A673 (cell line): ENCODE measurements at places on chromosomes 6 and 20.
A peak's percentile ranks its signal among the peaks of the same experiment; 100 is the strongest.

GRCh38 chr6:336159-337114 lies 44.1 kb downstream of the DUSP22 start:
- no peak for DNase-seq

DNA sequence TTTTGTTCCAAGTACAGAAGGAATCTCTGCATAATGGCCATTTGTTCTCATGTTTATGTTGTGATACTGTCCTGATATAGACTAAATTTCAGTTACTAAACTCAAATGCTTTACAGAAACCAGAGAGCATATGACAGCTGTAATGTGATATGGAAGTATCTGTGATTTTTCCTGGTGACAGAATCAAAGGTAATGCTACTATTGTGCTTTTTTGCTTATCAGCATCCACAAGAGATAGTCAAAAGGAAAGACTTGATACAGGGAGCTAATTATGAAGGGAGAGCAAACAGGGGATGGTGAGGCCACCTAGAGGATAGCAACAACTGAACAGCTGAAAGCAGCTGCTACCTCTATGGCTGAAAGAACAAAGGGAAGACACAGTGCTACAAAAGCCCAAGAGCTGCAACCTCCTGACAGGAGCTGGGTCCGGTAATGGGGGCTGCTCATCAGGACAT lies 181.4 kb downstream of the PHF3 start:
- DNase-seq, result peak; percentile 31

DNA sequence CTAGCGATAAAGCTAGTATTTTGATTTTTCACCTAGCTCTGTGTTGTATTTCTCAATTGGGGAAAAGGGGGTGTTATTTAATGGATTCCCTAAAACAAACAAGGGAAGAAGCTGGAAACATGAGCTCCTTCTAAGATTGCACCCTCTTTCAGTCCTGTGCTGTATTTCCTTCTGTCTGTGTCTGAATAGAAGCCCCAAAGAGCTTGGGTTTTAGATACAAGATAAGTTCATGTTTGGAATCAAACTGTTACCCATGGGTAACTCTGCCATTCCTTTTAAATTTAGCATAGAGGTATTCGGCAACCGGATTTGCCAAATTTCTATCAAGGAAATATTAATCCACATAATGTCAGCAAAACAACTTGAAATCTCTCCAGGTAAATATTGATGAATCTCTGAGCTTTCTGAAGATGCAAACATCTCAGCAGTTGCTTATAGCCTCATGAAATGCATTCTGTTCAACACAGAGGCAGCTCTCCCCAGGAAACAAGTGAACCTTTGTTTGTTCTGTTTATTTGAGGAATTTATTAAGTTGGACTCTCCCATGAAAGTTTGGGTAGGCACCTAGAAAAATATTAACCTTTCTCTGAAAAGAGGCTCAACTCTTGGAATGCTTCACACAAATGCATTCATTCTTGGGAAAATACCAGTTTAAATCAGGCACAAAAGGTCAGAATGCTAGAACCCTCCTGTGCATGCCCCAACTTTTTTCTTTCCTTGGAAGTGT lies 9.9 kb upstream of the SCGN start:
- DNase-seq, result no peak

DNA sequence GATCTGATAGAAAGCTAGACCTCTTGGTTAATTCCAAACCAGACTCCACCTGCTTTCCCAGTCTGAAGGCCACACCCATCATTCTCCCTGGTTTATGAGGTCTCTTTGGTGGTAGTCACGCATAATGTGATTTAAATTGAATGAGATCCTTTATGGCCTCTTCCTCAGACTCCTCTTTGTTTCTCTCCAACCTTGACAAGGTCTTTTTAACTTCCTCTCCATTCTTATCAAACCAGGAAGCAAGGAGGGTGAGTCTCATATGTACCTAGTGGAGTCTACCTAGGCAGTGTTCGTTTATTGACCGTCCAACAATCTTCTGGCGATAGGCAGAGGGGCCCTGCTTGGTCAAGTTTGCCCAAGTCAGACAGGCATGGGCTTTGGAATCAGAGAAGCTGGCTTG lies 184.2 kb upstream of the LAMP5 start:
- DNase-seq, result peak; percentile 18

DNA sequence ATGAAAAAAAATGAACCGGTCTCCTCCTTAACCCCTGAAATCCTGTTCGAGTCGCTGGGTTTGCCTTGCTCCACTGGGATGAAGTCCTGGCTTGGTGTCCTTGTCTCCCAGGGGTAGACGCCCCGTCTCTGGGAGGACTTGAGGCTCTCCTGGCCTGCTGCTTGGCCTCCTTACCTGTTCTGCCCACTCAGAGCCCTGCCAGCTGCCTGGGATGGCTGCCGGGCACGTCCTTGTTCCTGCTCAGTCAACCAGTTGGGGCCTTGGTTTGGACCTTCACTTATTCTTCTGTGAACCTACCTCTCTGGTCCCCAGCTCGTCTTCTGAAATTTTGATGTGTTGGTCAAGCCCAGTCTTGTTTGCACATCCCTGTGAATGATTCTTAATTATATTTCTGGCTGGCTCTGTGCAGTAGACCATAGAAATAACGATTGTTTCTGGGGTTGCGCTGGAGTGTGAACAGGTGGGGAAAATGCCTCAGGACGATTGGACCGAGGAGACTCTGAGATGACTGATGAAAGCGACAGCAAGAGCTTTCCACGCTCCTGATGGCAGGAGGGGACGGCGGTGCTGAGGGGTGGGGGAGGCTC lies 126.5 kb upstream of the ESR1 start:
- DNase-seq, result no peak

DNA sequence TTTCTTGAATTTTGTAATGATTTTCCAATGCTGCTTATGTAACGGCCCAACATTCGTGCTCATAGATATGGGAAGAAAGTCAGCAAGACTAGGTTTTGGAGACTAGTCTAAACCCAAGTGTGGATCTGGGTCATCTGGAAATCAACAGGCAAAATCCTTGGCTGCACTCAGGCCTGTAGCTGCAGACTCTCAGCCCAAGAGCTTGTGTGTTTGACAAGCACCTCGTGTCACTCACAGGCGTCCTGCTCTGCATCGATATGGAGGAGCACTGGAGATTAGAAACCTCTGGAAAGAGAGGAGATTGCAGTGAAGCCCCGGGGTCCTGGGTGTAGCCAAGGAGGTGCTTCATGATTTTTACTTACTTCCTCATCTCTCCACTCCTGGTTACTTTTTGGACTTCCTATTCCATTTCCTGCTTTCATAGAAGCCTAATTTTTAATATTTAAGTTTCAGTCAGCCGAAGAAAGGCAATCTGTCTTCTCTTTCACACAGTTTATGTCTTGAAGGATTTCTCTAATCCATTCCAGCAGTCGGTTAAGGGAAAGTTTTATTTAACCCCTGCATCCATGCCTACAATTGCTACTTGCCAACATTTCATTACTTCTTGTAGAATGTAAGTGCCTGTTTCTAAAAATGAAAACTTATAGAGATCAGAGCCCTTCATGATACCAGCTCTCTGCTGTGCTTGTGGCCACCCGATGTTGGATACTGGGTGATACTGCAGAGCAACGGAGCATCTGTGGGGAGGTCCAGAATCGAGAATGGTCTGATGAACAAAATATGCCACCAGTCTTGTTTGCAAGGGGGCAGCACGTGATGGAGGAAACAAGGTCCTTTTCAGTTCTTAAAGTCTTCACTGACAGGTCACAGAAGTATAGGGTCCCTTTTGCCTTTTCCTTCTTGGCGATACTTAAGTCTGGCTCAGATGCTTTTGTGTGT lies 296.3 kb downstream of the QKI start:
- DNase-seq, result no peak

DNA sequence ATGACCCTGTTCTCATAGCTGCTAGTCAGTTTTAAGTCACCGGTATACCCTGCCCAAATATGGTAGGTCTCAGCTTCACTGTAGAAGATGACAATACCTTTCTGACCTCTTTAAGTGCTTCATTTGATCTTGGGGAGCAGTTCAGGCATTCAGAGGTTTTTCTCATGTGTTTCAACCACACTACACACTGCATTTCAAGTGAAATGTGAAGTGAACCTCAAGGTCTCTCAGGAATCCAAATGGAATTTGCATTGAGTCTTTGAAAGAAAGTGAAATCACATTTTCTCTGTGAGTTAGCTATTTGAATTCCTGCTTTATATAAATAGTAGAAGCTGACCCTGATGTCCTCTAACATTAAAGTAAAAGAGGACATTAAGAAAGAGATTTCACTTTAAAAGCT lies 461.6 kb downstream of the ADGRB3 start:
- DNase-seq, result no peak

DNA sequence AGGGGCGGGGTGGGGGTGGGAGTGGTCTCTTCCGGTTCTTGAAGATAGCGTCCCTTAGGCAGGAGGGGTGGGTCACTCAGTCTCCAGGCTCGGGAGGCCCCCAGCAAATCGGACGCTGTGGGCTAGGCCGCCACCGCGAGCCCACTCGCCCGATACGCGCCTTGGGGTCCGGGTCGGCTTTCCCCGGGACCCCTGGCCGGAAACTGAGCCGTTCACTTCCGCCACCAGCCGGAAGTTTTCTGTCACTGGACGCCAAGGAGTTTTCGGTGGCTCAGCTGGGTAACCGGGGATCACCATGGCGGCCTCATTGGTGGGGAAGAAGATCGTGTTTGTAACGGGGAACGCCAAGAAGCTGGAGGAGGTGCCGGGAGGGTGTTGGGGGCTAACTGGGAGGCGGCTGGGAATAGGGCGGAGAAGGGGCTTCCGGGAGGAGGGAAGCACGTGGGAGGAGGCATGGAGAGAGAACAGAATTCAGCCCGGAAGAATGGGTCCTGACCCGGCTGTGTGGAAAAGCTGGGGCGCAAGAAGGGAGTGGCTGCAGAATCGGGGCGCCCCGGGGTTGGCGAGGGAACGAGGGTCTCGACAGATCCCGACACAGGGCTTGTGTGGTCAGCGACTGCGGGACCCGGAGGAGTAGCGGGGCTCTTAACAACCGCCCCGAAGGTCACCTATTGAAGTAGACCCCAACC lies at the start of gene ITPA:
Gene ITPA (plus strand): TSS at position 242 of the 689 bp plus-strand sequence. CDS start 54 bp downstream, at position 296.
- peak; percentile 71 for DNase-seq

GRCh38 chr6:129882510-129883023 lies 21.5 kb upstream of the TMEM244 start:
- DNase-seq, result no peak

DNA sequence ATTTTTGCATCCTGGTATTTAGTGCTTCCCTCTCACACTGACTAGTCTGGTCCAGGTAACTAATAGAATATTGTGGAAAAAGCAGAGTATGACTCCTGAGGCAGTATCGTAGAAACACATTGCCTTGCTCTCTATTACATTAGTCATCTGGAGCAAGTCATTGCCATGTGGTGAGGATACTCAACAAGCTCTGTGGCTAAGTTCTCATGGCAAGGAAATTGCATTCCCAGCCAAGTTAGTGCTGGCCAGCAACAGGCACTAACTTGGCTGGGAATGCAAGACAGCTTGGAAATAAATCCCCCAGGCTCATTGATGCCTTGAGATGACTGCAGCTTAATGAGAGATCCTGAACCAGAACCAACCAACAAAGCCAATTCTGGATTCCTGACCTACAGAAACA lies 39.7 kb upstream of the HTR1B start:
- DNase-seq, result no peak

GRCh38 chr6:13469693-13470092 lies 17.7 kb downstream of the GFOD1 start:
- DNase-seq, result no peak

GRCh38 chr6:42777126-42777822 lies 4.6 kb upstream of the BICRAL start:
- no peak for DNase-seq

GRCh38 chr6:139977887-139978332 lies 603.5 kb upstream of the CITED2 start:
- DNase-seq, result no peak

DNA sequence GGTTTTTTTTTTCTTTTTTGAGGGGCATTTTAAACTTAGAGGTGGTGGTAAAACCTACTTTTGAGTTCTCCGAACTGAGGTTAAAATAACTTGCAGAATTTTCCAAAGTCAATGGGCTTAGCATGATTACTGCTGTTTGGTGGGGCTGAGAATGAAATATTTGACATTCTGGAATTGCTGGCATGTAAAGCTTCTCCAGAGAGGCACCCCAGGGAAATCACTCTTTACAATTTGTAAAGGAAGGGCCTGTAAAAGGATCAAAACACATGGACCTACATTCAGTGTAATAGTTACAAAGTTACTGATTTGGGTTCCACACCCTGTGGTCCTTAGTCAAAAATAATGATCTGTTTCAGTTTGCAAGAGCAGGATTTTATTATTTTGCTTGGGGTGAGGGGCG lies 5.5 kb downstream of the FAM217B start:
- peak; percentile 12 for DNase-seq

DNA sequence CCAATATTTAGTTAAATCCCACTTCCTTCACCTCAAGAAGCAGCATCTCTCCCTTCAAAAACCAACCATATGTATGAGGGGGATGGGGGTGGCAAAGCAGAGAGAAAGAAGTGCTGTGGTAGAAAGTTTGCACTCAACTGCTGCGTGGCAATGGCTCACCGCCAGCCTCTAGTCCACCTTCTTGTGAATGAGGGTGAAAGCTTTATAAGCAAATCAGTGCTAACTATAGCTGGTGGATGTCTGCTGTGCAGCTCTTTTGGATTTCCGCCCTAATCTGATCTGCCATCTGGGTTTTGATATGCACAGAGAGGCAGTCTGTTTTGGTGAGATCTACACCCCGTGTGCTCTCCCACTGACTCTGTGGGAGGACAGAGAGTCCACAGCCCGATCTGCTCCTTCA lies 281.2 kb upstream of the SUPT3H start:
- DNase-seq, result no peak

- no peak for DNase-seq
These were observed 15.6 kb upstream of the VSX1 start for GRCh38 chr20:25097498-25097897.

DNA sequence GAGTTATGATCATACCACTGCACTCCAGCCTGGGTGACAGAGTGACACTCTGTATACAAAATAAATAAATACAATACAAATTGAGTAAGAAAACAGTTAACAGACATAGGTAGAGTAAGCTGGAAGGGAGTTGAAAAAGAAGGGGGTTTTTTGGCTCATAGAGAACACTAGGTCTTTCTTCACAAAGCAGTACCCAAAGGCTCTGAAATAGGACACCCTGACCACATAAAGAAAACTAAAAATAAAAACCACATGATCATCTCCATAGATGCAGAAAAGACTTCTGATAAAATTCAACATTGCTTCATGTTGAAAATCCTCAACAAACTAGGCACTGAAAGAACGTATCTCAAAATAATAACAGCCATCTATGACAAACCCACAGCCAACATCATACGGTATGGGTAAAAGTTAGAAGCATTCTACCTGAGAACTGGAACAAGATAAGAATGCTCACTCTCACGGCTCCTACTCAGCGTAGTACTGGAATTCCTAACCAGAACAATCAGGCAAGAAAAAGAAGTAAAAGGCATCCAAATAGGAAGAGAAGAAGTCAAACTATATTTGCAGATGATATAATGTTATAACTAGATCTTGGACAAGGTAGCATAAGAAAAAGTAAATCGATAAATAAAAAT lies 48.6 kb downstream of the TOMM6 start:
- no peak for DNase-seq

DNA sequence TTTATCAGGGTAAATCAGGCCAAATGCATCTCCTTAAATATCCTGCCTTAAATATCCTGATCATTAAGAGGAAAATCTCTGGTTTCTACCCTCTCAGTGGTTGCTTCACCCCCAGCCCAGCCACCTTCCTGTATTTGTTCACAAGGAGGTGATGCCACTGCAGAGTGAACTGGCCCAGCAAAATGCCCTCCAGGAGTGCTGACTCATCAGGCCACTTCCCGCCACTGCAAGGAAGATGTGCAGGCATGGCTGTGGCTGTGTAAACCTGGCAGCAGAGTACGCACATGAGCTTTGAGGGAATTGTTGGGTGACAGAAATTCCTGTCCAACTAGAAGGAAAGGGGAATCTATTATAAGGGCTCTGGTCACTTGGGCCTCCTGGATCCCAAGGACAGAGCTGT lies 13.8 kb downstream of the NQO2 start:
- no peak for DNase-seq
